ENCODE measurements at places on chromosomes 11 and 22.

DNA sequence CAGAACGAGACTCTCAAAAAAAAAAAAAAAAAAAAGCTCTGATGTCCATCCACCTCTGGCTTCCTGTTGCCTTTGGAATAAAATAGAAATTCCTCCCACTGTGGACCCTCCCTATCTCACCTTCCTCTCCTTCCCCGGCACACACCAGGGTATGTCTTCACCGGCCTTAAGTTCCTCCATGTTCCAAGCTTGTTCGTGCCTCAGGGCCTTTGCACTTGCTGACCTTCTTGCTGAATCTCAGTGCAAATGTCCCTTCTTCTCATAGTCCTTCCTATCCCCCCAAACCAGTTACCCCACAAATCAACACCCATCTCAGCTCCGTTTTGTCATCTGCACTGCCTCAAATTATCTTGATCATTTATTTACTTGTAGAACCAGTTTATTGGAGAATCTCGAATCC is 20.6 kb downstream of the IFT27 start:
- no peak for DNase-seq

DNA sequence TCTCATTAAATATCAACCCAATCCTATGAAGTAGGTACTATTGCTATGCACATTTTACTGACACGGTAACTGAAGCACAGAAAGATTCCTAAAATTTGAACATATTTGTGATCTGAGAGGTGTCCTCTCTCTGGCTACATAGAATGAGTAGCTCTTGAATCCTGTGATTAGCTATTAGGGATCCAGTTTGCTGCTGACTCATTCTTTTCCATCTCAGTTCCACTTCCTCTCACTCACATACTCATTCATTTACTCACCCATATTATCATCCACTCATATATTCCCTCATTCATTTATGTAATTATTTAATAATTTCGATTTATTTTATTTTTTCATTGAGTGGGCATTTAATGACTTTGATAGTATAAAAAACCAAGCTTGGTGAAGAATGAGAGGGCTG is 42.7 kb downstream of the OR5B17 start:
- no peak for DNase-seq

- no peak for DNase-seq
These were observed 534.3 kb downstream of the ETS1 start for GRCh38 chr11:128052912-128053641.

DNA sequence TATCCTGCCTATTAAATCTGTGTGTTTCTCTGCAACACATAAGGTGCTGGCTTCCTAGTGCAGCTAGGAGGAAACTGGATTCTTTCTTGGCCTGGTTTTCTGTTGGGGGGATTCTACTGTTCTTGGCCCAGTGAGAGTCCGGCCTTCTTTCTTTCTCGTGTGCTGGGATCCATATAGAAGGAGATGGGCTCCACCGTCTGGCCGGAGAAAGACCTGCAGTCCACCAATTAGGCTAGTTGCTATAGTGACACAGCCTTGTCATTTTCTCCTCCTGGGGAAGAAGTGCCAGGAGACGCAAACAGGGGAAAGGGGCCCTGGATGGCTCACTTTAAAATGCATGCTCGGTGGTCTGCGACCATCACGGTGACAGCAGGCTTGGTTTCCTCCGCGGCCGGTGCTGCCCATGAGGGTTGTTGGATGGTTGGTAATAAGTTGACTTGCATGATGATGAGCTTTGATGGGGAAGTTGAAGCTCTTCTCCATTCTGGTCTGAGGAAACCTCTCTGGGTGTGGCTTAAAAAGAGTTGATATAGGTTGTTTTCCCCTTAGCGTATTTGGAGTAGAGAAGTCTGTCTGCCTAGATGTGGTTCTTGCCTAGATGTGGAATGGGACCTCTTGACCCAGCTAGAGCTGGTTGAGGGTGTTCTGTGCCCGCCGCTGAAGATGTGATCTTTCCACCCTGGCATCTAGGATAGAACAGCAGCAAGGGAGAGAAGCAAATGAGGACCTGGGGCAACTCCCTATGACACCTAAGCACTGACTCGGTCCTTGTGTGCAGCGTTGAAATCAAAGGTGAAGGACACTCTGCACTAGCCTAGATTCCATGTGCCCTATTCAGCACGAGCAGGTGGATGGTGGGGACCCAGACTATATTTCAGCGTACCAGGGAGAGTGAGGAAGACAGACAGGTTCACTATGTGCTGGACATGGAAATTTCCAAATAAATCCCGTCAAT is 1335.0 kb downstream of the BRD1 start:
- DNase-seq = peak; percentile 85

DNA sequence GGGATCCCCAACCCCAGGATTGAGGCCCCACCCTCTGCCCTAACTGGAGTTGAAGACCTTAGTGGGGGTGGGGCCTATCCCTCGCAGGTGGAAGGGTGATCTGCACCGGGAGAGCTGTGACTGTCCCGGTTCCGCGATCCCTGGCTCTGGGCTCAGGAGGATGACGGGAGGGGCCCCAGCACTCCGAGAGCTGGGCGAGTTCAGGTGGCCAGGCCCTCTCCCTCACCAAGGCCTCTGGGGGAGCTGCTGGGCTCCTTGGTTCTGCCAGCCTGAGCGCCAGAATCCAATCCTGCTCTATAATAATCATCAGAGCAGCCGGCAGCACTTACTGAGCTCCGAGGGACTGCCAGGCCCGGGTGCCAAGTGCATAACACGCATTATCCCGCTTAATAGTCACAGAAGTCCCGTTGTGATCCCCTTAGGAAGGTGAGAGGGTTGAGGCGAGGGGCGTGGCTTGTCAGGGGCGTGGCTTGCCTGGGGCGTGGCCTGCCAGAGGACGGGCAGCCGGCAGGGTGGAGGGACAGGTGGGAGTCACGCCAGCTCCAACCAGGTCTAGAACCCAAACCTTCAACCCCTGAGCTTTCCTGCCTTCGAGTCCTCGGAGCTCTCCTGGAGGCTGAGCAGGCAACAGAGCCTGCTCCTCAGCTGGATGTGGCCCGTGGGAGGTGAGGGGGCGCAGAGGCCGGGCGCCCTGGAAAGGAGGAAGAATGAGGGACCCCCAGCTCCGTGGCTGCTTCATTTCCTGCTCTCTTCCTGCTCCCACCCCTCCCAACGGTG is 7.3 kb upstream of the SYT7 start:
- DNase-seq = peak; percentile 68

GRCh38 chr11:81673001-81673400 is 1060.7 kb downstream of the FAM181B start:
- no peak for DNase-seq

All from head of caudate nucleus (tissue), 42 donors.